ENCODE measurements at places on chromosomes 5 and 9.

DNA sequence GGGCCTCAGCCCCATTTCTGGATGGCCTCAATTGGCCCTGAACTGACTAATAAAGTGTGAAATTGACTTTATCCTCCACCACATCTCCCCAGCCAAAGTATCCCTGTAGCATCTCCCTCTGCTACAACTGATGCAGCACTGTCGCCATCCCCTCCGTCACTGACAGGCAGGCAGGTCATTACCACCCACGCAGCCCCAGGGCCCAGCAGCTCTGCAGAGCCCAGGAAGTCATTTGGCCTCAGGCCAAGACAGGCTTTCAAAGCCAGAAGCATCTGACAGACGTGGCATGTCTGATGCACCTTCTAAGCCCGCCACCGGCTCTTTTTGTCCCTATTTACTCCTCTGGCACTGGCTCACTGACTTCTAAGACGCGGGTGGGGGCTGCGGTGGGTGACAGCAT is 65.3 kb downstream of the ARHGEF37 start:
- DNase-seq: no peak

DNA sequence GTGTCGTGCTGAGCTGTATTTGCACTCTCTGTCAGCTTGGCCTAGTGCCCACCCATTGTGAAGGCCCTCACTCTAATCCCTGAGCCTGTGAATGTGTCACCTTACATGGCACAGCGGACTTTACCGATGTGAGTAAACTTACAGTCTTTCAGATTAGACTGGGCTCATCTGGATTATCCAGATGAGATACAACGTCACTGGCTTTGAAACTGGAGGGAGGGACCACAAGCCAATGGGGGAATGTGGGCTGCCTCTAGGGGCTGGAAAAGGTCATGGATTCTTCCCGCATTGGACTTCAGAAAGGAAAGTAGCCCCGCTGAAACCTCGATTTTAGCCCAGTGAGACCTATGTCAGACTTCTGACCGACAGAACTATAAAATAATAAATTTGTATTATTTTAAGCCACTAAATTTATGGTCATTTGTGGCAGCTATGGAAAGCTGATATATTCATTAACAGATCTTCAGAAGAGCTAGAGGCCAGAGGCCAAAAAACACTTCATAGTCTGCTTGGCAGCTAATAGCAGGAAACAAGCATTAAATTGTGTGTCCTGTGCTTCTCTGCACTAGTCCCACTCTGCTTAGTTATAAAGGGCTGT is 139.0 kb upstream of the GAS1 start:
- no peak for DNase-seq

- no peak for DNase-seq
These were observed 6.0 kb upstream of the GPR21 start for GRCh38 chr9:123027517-123027916.

- no peak for DNase-seq
These were observed 75.4 kb upstream of the TBC1D2 start for GRCh38 chr9:98330831-98331230.

GRCh38 chr5:180090769-180091546 is 19.4 kb upstream of the RNF130 start:
- DNase-seq: no peak

All from CD4-positive, alpha-beta T cell treated with Interleukin-15 for 4 hours (primary cell).